NCI-H187 treated with DMSO at 0.1 percent for 48 hours (cell line): ENCODE measurements at places on chromosomes 3 and 15.

DNA sequence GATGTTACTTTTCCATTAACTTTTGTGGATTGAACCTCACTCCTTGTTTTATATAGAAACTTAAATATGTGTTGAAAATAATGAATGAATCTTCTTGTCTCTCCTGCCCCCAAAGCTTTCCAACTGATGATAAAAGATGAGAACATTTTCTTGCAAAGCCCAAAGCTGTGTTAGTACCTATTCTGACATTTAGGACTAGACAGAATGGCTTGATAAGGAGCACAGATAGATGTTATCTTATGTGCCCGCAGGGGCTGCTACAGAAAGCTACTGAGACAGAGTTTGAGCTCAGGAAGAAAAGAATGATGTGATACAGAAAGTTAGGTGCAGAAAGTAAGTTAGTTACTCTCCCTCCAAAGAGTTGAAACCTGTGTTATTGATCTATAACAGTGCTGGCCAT lies 109.4 kb upstream of the ATP11B start:
- no peak for DNase-seq

DNA sequence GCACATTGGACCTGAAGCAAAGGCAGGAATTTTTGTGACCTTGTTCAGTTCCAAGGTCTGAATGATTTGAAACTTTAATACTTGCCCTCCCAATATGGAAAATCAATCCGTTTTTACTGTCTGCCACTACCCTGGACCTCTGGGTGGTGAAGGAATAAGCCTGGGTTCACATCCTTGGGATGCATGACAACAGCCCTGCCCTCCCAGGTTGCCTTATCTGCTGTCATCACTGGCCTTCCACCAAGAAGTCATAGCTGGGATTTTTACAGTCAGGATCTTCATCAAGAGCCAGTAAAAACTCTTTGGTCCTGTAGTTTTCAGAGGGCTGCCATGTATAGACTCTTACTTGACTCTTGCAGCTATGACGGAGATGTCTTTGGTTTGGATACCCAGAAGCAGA lies 128.6 kb downstream of the MYLK start:
- no peak for DNase-seq

GRCh38 chr15:99536422-99537040 lies 29.3 kb upstream of the MEF2A start:
- no peak for DNase-seq

- no peak for DNase-seq
Observed at GRCh38 chr3:130971208-130971607, 55.4 kb downstream of the ASTE1 start.

- DNase-seq, result no peak
Observed at GRCh38 chr3:46489381-46489780, 8.4 kb upstream of the RTP3 start.

- DNase-seq, result no peak
Observed at GRCh38 chr3:110881069-110881468, 190.5 kb upstream of the NECTIN3 start.

DNA sequence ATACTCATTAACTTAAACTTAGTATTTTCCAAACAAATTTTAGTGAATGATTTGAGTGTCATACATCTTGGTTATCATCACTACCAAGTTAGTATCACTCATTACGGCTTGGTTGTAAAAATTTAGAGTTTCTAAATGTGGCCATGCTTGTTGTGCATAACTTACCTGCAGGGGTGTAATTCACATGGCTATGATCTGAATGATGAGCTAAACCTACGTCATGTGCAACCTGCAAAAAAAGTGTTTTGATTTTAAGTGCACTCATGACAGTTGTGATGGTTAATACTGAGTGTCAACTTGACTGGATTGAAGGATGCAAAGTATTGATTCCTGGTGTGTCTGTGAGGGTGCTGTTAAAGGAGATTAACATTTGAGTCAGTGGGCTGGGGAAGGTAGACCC lies 17.6 kb upstream of the CLDN16 start:
- DNase-seq, result no peak

GRCh38 chr3:149886957-149887356 lies 73.9 kb downstream of the RNF13 start:
- DNase-seq, result no peak
